HCT116 (cell line): ENCODE measurements at places on chromosomes 7 and 10. TPM values are rescaled to one million over a fixed set of nuclear protein-coding genes. Genes with fewer than 3 reads are reported as not detected.

- no peak overlapping the region for H3K4me3 ChIP-seq
- H3K27me3 ChIP-seq, result no peaks in the 10 kb centered on the region
- H3K4me1 ChIP-seq, result no peaks in the 10 kb centered on the region
- no peak for DNase-seq
- no peaks in the 10 kb centered on the region for H3K36me3 ChIP-seq
Measured at GRCh38 chr7:388961-389701, 99.2 kb downstream of the FOXL3 start.

- no peaks in the 10 kb centered on the region for H3K27me3 ChIP-seq
- H3K36me3 ChIP-seq, result no peaks in the 10 kb centered on the region
- H3K4me1 ChIP-seq, result peaks cover 65% of the 10 kb centered on the region
- DNase-seq, result peak; percentile 27
- H3K4me3 ChIP-seq, result peak overlapping the region; percentile 52
- peak overlapping the region; percentile 89 for H3K27ac ChIP-seq
Measured at GRCh38 chr7:80087051-80087770, 47.4 kb upstream of the GNAI1 start.

GRCh38 chr7:114627231-114627630 is 212.6 kb downstream of the FOXP2 start:
- DNase-seq, result no peak
- no peak overlapping the region for H3K27ac ChIP-seq
- H3K27me3 ChIP-seq, result no peaks in the 10 kb centered on the region
- H3K4me1 ChIP-seq, result no peaks in the 10 kb centered on the region
- no peaks in the 10 kb centered on the region for H3K36me3 ChIP-seq

DNA sequence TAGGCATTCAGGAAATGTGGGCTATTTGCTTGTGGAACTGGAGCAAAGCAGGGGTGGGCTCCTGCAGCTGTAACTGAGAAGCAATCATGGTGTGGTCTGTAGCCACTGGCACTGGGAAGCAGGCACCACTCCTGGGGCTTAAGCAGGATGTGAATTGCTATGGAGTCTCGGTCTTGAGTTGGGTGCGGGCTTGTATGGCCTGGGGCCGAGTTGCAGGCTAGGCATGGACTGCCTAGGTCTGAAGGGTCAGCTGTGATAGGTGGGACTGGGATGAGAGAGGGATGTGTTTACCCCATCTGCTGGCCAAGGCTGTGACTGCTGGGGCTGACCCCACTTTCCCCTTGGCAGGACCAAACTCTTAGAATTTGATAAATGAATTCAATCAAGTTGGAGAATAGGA is 43.0 kb downstream of the ADCY1 start:
- no peak overlapping the region for H3K27ac ChIP-seq
- H3K4me1 ChIP-seq, result no peaks in the 10 kb centered on the region
- no peaks in the 10 kb centered on the region for H3K36me3 ChIP-seq
- no peaks in the 10 kb centered on the region for H3K27me3 ChIP-seq

DNA sequence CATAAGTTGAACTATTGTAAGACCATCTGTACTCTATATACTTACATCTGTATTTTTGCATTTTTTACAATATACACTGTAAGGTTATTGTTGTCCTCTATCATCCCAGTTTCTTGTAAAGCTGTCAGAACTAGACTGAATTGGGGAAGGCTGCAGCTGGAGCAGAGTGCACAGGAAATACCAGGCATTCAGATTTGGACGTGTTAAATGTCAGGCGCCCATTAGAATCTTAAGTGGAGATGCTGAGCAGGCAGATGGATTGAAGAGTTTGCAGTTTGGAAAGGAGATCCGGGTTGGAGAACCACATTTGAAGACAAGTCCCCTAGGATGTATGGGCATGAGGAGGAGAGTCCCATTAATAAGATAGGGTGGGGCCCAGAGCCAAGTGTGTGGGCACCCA is 40.4 kb downstream of the MTURN start:
- no peak for DNase-seq
- H3K36me3 ChIP-seq, result no peaks in the 10 kb centered on the region
- no peak overlapping the region for H3K4me3 ChIP-seq
- H3K27me3 ChIP-seq, result no peaks in the 10 kb centered on the region
- H3K4me1 ChIP-seq, result peaks cover 4% of the 10 kb centered on the region; the same call in 1 of the 2 replicates
- no peak overlapping the region for H3K27ac ChIP-seq

DNA sequence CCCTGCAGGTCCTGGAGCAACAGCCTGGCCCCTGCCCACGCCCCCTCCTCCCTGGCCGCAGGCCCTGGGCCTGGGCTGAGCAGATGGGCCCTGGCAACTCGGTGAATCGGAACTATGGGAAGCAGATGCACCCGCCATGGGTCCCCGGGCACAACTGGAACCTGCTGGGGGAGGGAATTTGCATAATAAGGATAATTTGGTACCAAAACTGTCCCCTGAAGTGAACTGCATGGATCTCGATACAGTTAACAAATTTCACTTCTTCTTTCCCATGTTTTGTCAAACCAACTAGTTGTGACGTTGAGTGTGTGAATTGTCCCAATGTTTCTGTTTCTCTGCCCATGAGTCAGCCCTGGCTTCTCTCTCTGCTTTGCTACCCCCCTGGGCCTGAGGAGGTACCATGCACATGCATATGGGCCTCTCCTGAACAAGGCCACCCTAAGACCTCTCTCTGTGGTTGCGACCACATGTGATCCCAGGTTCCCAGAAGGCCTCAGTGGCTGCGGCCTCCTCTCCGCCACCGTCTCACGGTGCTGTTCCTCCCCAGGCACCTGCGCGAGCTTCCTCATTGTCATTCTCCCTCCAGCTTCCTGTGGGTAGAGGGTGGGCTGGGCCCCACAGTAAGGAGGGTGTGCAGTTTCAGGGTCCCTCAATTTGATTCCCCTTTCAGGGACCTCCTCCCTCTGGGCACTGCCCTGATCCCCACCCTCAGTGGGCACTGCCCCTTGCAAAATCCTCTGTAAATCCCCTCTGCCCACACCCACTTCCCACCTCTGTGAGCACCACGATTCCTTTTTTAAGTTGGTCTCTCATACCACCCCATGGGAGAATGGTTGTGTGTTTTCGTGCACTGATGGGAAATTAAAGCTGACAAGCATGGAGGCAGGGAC is 40.0 kb downstream of the FIGNL1 start:
- H3K4me1 ChIP-seq, result no peaks in the 10 kb centered on the region
- no peak overlapping the region for H3K27ac ChIP-seq
- H3K36me3 ChIP-seq, result no peaks in the 10 kb centered on the region
- peaks cover 19% of the 10 kb centered on the region; the same call in 1 of the 2 replicates for H3K27me3 ChIP-seq

DNA sequence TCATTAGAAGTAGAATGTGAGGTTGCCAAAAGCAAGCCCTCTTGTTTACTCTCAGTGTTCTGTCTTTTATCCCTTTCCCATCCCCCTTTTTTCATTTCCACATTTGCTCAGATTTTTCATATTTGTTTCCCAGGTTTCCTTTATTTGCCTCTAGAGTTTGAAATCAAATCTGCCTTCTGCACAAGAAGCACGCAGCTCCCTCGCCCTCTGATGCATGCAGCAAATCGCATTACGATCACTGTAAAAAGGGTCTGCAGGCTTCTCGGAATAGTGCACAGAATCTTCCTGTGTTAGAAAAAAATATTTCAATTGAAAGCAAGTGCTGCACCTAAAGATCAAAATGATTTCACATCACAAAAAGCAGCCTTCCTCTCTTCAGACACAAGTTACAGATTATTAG is 129.0 kb downstream of the GPAM start:
- no peak overlapping the region for H3K27ac ChIP-seq
- H3K4me3 ChIP-seq, result no peak overlapping the region
- H3K27me3 ChIP-seq, result peaks cover 47% of the 10 kb centered on the region
- H3K36me3 ChIP-seq, result no peaks in the 10 kb centered on the region
- no peak for DNase-seq
- no peaks in the 10 kb centered on the region for H3K4me1 ChIP-seq

DNA sequence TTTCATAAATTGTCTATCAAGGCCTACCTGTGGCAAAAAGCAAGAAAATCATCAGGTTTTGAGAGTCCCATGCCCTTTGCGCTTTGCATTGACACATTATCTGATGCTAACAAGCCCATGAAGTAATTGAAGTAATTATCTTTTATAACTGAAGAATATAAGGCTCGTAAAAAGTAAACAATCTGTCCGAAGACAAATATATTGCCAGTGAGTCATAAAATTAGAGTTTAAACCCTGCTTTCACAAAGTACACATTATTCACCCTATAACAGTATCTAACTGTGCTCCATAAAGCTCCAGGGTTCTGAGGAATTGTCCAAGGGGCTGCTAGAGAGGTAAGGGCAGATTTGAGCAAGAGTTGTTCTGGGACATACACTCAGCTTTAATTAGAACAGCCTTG is 102.3 kb upstream of the PPP1R3A start:
- H3K4me3 ChIP-seq, result no peak overlapping the region
- H3K4me1 ChIP-seq, result no peaks in the 10 kb centered on the region
- no peaks in the 10 kb centered on the region for H3K27me3 ChIP-seq

Gene AKR1C1
- total RNA-seq, result 2.1 TPM

Gene TMEM225B
- 3.1 TPM for total RNA-seq

Gene CLDN4
- total RNA-seq, result 234 TPM
